ENCODE measurements at places on chromosomes 7 and 10.

GRCh38 chr7:3733541-3734140 lies 432.6 kb downstream of the SDK1 start:
- no peak for DNase-seq

DNA sequence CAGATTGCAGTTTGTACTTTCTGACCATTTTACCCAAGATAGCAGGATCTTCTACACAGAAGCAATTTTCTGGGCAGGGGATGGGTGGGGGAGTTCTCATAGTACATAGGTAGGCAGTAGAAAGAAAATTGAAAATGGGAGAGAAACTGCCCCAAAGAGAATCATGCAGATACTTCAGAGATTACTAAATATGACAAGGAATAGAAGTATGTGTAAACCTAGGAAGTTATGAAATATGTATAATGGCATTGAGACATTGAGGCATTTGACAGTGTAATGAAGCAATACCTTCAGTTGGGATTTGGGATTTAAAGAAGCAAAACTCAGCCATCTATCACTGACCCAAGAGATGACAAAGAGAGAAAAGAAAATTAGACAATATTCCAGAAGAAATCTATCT lies 233.0 kb downstream of the PTN start:
- no peak for DNase-seq

GRCh38 chr7:68816491-68816890 lies 781.8 kb upstream of the AUTS2 start:
- no peak for DNase-seq

- peak; percentile 27 for DNase-seq
These were observed 1.1 kb upstream of the GTF2I start for GRCh38 chr7:74656441-74656836.

DNA sequence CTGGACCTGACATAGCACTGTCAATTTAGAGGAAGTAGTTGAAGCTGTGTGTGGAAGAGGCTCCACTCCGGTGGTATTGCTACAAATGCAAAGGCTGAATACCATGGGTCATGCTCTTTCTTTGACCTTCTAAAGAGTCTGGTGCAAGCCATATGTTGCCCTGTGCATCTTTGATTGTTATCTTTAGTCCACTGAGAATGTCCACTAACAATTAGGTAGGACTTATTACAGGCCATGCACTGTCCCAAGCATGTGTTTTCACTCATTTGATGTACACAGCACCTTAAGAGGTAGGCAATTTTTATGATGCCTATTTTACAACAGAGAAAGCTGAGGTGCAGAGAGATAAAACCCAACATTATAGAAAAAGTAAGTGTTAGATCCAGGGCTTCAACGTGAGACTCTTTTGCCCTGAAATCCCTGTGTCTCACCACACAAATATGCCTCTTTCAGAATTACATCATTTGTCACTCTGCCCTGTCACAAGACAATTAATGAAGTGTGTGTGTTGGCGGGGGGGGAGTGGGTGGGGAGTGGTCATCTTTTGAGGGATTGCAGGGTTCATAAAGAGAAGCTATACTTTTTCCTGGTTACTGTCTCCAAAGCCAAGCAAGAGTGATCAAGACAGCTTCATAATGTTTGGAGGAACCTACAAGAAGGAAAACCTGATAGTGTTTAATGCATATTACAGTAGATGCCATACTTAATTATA lies 637.6 kb upstream of the IGFBP3 start:
- DNase-seq: no peak

GRCh38 chr7:55524558-55525310 lies 47.6 kb downstream of the VOPP1 start:
- DNase-seq: no peak

DNA sequence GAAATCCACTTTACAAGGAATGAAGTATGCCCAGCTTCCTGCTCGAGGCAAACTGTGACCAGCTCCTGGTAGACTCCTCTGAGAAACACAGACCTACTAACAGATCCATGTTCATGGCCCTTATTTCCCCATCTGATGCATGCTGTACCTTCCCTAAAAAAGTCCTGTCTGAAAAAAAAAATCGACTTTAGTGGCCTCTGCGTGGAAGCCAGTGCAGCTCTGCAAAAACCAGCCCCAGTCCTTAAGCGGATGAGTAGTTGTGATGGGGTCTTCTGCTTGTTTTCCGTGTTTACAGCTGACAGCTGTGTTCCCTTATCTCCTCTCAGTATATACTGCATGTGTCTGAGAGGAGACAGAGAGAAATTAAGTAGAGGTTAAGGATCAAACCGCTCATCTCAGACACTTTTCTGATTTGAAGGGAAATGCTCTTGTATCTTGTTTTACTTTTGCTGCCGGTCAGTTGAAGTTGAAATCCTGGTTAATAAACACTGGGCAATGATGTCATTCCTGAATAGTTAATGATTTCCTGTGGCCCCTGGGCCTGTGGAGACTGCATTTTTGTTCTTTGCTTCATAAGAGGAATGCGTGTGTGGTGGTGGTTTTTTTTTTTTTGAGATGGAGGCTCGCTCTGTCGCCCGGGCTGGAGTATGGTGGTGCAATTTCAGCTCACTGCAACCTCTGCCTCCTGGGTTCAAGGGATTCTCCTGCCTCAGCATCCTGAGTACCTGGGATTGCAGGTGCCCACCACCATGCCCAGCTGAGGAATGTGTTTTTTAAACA lies 67.6 kb downstream of the DOCK1 start:
- no peak for DNase-seq
